ENCODE measurements at places on chromosomes 11 and 22.

DNA sequence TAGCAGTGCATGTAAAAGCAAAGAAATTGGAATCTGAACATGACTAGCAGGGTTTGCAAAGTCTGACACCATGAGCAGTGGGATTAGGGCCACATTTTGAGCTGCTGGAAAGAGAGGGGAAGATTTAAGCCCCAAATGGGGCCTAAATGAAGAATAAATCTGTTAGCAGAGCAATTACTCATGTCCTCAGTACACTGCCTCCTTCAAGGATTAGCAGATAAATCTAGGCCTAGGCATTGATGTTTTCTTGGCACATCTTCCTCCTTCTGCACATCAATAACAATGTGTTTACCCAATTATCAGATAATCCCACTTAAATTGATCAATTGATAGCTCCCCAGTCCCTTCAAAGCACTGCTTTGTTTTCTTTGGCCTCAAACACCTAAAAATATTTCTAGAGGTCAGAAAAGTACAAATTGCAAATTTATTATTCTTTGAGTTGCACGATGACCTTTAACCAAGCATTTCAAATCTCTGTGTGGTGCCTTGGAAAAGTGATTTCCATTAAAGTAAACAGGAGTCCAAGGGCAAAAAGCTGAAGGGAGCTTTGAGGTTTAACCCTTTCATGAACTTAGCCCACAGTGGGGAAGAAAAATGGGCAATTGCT lies 514.7 kb upstream of the CHORDC1 start:
- no peak for DNase-seq

GRCh38 chr11:132499661-132500060 lies 1032.6 kb downstream of the OPCML start:
- DNase-seq = no peak

GRCh38 chr11:2300936-2301630 lies 635 bp downstream of the C11orf21 start:
- no peak for DNase-seq

DNA sequence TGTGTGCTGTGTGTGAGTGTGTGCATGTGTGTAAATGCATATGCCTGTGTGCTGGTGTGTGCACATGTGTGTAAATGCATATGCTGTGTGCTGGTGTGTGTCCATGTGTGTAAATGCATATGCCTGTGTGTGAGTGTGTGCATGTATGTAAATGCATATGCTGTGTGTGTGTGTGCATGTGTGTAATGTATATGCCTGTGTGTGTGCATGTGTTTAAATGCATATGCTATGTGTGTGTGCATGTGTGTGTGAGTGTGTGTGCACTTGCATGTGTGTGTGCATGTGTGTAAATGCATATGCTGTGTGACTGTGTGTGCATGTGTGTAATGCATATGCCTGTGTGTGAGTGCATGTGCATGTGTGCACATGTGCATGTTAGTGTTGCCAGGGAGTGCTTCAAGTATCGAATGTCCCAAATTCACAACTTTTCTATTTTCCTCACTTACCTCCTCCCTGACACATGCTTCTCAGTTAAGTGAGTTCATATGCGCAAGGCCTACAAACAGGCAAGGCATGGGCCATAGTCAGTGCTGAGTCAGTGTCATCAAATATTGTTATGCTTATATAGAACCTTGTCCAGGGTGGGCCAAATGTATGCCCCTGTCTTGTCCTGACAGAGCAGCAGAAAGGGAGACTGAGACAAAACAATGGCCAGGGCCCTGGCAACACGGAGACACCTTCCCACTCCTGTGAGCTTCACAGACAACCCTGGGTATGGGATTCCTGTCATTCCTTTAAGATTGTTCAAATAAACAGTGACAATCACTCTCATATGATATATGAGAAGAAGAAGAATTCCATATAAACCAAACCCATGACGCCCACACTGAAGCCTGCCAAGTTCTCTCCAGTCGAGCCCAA lies 38.6 kb downstream of the GGTLC2 start:
- no peak for DNase-seq

DNA sequence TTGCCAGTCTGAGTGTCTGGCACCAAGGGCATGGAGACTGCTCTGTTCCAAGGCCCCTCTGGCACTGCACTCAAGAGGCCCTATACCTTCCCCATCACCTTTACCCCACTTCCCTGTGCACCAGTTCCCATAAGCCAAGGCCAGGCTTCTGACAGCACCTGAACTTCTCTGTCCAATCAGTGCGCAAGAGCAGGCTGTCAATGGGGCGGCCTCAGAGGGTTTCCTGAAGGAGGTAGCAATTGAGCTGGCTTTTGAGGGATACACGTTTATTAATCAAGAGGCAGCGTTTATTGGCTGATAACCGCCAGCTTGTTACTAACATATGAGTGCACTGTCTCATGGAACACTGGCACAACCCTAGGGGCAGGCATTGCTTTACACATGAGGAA lies 2.1 kb downstream of the SH3BP1 start:
- no peak for DNase-seq

- no peak for DNase-seq
Observed at GRCh38 chr11:108727665-108728064, 62.8 kb downstream of the DDX10 start.

- no peak for DNase-seq
Observed at GRCh38 chr11:21396342-21397008, 727.1 kb downstream of the NELL1 start.

DNA sequence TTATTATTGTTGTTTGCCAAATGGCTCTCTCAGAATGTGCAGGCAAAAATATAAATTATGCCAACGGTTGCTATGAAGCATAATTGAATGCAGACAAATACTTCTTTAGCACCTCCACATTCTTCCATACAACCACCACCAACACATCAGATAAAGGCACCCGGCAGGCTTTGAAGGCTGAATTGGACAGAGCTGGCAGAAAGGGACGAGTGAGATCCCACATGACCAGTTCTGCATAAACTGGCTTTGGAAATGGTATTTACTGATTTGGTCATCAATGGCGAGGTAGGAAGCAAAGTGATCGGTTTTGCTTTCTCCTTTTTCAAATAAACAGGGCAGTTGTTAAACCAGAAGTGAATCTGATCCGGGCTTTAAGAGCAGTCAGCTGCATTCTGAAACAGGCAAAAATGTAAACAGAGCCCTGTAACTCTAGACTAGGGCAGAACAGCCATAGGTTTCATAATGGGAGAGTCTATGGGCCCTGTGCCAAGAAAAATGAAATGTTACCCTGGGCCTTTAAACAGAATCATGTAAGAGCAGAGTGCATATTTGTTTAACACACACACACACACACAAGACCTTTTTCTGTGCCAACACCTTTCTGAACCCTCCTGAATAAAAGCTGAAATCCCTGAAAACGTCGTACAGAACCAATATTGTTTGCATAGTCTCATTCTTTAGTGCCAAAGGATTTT lies 97.7 kb downstream of the MPPED2 start:
- DNase-seq = peak; percentile 14

- DNase-seq = no peak
Observed at GRCh38 chr11:47131136-47131535, 45.5 kb downstream of the ARFGAP2 start.

- DNase-seq = no peak
Observed at GRCh38 chr11:114090976-114091375, 31.5 kb downstream of the ZBTB16 start.

- no peak for DNase-seq
Observed at GRCh38 chr11:118921929-118922744, 3.6 kb downstream of the BCL9L start.

DNA sequence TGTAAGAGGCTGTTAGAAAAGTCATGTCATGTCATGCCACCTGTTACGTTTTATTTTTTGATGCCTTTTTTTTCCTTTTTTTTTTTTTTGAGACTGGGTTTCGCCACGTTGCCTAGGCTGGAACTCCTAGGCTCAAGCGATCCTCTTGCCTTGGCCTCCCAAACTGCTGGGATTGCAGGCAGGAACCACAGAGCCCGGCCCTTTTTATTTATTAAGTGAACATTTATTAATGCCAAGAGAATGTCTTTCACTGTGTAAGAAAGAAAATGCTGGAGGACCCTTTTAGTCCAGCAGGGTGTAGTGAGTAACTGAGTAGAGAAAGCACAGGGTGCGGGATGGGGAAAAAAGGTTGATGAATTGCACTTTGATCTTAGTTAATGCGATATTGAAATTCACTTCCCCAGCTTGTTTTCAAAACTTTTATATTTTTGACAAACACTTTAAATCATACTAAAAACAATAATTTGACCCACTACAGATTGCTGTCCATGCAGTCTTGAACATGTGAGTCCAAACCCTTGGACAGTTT lies 2.3 kb upstream of the XBP1 start:
- no peak for DNase-seq

DNA sequence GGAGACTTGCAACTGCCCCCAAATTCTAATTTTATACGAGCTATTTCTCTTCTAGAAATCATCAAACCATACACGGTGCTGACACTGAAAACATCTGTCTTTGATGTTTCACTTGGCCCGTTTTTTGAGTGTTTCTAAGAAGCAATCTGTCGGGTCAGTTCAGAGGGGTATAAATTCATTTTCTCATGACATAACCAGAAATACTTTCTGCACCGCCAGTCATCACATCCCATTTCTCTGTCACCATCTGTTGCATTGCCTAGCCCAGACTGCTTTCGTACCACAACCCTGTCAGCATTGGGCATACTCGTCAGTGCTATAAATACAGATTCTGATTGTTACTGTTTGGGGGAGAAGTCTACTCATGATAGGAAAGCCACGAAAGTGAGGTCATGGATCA lies 63.1 kb upstream of the CCDC90B start:
- DNase-seq = no peak

- no peak for DNase-seq
Observed at GRCh38 chr11:88308576-88308975, 29.0 kb downstream of the CTSC start.

GRCh38 chr11:72432347-72433287 lies 1.7 kb downstream of the CLPB start:
- no peak for DNase-seq

DNA sequence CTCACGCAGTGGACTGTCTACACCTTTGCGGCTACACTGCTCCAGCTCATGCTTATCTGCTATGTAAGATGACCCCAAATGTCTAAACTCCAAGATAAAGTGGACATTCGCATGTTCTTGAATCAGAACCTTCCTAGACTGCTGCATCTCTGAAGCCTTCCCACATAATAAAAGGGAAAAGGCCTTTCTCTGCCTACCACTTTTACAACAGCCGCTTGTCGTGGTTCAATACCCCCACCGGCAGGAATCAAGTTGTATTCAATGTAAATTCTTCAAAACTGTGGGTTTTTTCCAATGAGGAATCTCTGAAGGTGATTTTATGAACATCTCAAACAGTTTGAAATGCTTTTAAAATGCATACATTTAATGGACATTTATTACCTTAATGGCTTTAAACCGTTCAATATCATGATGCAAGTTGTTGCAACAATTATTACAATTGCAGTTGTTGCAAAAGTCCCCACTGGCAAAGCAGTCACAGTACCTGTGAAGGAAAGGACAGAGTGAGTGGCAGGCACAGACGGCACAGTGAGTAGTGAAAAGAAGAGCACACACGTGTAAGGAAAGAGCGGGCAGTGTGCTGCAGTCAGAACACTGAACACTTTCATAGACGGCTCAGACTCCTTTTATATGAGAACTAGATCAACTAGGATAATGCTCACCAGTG lies 31.2 kb downstream of the GAL start:
- no peak for DNase-seq

DNA sequence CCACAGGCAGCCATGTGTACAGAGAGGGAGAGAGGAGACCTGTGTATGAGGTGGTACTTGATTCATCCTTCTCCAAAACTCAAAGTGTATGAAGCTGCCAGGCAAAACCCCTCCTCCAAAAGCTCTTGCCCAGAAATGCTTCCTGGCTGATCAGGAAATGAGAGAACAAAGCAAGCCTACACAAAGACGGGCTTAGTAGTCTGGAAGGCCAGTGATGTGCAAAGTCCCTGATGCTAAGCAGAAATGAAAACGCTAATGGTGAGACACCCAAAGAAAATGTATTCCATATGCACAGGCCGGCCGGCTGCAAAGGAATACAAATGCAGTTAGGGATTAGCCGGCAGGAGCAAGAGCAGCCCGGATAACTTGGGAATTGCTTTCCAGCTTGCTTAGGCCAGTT lies 234.9 kb upstream of the CADM1 start:
- no peak for DNase-seq
